Activated CD8-positive, alpha-beta memory T cell treated with anti-CD3 and anti-CD28 coated beads for 24 hours (primary cell): ENCODE measurements at places on chromosomes 11 and 22.

GRCh38 chr11:116885951-116886655 lies 48.7 kb upstream of the APOA1 start:
- no peak for DNase-seq

GRCh38 chr11:78420255-78420764 lies 2.7 kb upstream of the GAB2 start:
- DNase-seq = peak; percentile 68

DNA sequence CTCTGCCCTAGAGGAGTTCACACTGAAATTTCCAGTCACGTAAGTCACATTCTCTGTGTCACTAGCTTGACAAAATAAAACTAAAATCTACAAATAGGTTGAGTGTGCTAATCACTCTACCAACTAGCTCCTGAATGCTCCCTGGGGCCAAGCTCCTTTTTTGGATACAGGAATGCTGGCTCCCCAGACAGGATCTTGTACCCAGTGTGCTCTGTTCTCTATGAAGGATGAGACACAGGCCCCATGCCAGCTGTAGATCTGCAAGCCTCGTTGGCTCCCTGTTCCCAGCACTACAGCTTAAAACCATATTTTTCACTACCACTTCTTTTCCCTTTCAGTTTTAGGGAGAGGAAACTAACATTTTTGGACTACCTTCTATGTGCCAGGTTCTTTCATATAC lies 3.7 kb upstream of the IPO7 start:
- DNase-seq = no peak

- no peak for DNase-seq
Observed at GRCh38 chr22:27851974-27852746, 50.6 kb upstream of the MN1 start.

GRCh38 chr22:23774114-23774921 lies 1.7 kb downstream of the MMP11 start:
- DNase-seq = no peak

DNA sequence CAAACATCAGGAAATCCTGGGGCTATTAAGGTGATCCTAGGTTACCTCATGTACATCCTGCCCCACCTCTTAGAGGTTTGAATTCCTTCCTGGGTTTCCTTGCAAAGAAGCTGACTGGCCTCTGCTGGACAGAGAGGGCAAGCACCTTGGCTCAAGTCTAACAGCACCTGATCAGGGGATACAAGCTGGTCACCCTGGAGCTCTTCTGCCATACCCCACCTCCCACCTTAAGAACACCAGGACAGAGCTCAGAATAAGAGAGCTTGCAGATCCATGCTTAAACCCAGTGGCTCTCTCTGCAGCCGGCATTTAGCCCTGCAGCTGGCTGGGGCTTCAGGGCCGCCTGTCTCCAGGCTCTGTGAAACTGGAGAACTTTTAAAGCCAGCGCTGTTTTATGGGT lies 386.6 kb upstream of the NARS2 start:
- no peak for DNase-seq

DNA sequence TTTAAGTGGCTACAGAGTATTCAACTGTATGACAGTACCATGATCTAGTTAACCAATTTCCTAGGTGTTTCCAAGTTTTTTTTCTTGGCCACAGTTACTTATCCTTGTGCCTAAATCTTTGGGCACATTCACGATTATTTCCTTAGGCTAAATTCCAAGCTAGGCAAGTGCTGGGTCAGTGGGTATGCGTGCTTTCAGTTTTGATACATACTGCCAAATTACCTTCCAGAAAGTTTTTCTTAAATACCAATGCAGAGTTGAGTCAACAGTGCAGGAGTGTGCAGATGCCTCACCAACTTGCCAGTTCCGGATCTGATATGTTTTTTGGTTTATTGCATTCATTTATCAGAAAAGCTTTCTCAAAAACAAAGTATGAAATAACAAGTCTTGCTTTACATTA lies 67.9 kb upstream of the OR4B1 start:
- no peak for DNase-seq

DNA sequence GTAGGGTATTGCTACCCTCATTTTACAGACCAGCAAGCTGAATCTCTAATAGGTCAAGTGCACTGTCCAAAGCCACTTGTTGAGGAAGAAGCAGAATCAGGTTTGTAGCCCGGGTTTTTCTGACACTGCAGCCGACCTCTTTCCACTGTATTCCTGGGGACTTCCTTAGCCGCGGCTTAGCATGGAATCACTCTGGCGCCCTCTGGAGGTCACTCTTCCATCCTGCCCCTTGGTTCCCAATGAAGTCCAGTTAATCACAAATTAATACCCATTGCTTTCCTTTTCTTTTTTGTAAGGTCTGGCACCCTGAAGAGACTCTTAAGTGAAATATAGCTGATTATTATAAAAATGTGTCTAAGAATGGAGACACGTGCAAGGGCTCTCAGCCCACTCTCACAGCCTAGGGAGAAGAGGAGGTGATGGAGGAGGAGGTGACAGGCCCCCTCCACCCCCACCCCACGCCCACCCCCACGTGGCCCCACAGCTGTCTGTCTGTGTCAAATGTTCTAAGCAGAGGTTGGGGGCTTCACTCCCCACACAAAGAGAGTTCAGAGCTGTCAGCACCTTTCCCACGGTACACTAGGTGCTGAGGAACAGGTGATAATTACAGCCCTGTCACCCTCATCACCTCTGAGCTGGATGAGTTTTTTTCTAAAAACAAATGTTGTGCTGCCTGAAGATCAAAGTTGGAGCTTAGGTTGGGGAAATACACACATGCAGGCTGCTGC lies 57.7 kb upstream of the DRD2 start:
- DNase-seq = peak; percentile 75

DNA sequence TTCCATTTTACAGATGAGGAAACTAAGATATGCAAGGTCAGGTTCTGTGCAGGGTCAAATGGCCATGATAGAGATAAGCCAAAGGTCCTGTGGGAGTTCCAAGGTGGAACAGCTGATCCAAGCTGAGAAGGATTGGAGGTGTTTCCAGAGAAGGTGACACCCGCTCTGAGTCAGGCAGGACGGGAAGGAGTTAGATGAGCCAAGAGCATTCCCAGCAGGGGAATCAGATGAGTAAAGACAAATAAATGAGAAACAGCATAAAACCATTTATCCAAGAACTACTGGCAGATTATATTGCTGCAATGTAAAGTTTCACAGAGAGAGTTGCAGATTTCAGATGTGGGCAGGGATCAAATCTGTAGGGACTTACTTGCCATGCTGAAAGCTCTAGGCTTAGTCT lies 18.9 kb upstream of the HEPHL1 start:
- DNase-seq = no peak

- DNase-seq = no peak
Observed at GRCh38 chr11:61908730-61909316, 8.5 kb downstream of the RAB3IL1 start.

DNA sequence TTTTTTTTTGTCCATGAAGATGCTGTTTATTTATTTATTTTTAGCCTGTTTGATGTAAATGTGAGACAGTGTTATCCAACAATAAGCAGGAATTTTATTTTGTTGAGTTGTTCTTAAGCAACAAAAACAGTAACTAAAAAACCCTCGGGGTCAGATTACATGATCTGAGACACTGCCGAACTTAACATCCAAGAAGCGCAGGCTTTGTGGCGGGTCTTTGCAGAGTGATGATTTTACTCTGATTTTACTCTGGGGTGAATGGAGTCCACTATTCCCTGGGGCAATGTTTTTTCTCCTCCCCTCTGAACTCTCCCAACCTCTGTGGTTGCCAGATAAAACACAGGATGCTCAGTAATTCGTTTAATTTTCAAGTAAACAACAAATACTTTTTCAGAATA lies 450.1 kb upstream of the B3GAT1 start:
- DNase-seq = no peak

DNA sequence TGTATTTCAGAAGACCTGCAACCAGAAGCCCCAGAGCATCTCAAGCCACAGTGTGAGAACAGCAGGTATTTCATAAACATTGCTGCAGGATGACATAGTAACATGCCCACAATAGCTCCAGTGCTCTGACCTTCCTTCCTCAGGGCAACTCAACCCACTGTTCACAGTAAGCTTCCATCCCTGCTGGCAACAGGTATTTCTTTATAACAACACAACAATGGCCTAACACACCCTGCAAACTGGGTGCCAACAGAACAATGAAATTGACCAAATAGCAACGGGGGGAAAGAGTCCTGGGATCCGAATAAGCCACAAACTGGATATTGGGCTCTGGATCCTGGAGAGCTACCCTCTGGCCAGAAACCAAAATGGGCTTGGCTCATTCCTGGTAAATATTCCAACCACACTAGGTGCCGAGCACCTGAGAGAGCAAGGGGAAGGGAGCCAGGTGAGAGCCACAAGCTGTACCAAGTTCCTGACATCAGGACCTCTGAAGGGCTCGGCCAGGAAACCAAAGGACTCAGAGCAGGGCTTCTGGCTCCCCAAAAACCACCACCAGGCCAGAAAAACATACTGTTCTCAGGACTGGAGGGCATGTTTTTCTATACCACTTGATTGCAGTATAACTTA lies 99.5 kb downstream of the MICAL3 start:
- DNase-seq = no peak

GRCh38 chr11:58913685-58914084 lies 25.6 kb upstream of the GLYATL1 start:
- DNase-seq = no peak

DNA sequence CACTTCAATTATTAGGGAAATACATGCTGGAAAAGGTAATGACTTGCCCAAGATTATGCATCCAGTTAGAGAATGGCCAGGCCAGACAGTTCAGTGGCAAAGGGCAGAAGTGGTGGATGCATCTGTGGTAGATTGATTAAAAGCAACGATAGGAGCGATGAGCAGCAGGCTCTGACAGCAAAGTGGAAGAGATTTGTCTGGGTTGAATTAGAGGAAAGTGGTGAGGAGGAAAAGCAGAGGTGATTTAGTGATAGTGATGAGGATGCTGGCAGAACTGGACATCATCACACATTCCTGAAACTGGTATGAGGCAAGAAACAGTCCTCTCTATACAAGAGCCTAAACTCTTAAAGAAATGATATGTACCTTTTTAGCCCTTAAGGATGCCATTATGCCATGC lies 12.5 kb downstream of the HSD17B12 start:
- DNase-seq = no peak

DNA sequence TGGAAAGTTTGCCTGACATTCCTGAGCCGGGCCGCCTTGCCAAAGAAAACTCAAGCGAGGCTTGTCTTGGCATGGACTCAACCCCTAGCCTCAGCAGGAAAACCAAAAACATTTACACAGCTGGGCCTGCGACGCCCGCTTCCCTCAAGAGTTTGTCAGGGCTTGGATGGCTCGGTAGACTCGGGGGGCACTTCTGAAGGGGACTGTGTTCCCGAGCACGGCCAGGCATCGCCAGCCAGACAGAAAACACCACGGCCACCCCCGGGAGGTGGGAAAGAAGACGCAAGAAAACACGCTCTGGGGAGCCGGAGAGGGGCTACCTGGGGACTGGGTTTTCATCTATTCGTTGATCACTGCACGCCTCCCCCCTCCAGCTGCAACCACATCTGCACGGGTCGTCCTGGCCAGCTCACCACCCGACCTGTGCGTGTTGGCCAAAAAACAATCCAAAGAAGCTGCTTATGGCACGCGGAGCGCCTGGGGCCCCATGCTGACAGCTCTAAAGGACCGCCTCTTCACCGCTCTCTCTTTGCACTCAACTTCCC lies 380.7 kb downstream of the MN1 start:
- DNase-seq = no peak

DNA sequence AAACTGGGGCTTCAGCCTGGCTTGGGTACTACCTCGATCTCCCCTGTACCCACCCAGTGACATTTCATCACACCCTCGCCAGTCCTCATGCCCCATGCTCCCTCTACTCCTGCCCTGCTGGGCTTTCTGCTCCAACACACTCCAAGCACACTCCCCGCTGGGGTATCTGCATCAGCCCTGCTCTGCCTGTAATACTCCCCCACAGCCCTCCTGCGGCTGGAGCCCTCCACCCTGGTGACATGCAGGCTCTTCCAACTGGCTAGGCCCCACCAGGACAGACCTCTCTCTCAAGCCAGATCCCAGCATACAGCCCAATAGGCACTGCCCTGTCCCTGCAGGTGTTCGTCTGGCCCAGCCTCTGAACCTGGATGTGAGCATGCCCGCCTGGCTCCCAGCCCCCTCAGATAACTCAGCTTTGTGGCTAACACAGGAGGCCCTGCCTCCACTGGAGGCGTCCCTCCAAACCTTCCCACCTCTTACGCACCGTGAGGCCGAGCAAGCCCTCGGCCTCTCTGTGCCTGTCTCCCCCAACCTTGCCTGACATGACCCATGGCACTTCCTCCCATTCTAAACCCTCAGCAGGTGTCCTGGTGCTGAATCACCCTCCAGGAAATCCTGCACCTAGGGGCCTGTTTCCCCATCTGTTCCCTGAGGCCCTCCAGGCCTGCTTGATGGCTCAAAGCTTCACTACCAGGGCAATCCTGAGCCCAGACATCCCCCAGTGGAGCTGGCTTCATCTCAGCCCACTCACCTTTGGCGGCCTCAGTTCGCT lies 33.5 kb upstream of the TXNRD2 start:
- DNase-seq = no peak

- peak; percentile 81 for DNase-seq
Observed at GRCh38 chr11:128686745-128687177, 7.1 kb upstream of the FLI1 start.

DNA sequence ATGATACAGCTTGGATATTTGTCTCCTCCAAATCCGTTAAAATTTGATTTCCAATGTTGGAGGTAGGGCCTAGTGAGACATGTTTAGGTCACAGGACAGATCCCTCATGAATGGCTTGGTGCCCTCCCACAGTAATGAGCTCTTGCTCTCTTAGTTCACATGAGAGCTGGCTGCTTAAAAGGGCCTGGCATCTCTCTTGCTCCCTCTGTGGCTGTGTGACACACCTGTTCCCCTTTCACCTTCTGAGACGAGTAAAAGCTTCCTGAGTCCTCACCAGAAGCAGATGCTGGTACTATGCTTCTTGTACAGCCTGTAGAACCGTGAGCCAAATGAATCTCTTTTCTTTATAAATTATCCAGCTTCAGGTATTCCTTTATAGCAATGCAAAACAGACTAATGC lies 3.5 kb downstream of the VPS37C start:
- no peak for DNase-seq

DNA sequence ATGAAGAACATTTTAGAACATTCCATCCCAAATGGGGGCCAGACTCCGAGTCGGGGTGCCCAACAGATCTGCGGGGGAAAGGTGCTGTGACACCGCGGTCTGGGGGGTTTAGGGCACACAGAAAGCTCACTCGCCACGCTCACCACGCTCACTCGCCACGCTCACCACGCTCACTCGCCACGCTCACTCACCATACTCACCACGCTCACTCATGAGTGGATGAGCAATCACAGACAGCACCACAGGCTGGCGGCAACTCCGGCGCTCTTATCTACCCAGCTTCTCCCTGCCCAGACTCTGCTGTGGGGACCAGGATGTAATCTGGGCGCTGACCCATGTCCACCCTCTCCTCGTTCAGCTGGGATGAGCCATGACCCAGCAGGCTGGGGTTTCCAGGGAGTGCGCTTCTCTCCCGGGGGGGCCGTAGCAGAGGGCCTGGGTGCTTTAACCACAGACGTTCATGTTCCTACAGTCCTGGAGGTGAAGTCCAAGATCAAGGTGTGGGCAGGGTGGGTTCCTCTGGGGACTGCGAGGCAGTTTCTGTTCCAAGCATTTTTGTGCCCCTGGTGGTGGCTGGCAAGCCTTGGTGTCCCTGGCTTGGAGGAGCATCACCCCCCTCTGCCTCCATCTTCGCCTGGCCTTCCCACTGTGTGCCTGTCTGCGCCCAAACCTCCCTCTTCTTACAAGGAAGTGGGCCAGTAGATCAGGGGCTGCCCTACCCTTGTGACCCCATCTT lies 141.2 kb downstream of the CTTN start:
- DNase-seq = no peak

GRCh38 chr22:50323900-50324299 lies 2.9 kb downstream of the DENND6B start:
- DNase-seq = no peak
